Fibroblast of pulmonary artery (primary cell): ENCODE measurements at places on chromosomes 2 and 18.

DNA sequence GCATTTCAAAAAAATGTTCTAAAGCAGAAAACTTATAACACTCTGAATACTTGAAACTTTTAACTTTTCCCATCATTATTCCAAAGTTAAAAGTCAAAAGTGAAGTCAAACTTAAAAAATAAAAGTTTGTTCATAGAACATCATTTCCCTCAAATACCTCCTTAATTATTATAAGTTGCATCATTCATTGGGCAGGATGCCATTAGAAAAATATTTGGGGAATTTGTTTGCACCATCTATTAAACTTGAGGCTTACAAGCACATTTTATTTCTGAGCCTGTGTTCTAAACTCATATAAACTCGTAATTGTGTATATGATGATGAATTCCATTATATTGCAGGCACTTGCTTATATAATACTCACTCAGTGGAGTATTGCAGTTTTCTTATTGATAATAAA is 588.0 kb upstream of the NRXN1 start:
- peak; percentile 11 for DNase-seq

- no peak for DNase-seq
These were observed 87.0 kb downstream of the HDAC4 start for GRCh38 chr2:239313776-239314175.

- peak; percentile 88 for DNase-seq
These were observed 15.5 kb upstream of the RAB10 start for GRCh38 chr2:26018184-26019055.

DNA sequence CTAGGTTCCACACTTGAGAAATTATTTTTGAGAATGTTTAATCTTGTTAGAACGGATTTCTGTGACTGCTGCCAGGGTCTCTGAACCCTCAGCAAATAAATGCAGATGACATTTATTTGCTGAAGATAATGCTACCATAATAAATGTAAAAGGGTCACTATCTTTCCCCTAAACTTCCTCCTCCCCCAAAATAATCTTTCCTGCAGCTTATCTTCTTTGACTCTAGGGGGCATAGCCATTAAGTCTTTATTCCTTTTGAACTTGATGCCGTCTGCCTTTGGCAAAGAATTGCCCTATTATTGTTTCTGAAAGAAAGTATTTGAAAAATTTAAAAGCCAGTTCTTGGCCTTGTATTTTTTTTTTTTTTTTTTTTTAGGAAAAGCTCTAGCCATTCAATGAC is 63.6 kb upstream of the ACSL3 start:
- DNase-seq: peak; percentile 69

- DNase-seq: peak; percentile 39
These were observed 53.6 kb downstream of the FAM228A start for GRCh38 chr2:24228470-24228869.

DNA sequence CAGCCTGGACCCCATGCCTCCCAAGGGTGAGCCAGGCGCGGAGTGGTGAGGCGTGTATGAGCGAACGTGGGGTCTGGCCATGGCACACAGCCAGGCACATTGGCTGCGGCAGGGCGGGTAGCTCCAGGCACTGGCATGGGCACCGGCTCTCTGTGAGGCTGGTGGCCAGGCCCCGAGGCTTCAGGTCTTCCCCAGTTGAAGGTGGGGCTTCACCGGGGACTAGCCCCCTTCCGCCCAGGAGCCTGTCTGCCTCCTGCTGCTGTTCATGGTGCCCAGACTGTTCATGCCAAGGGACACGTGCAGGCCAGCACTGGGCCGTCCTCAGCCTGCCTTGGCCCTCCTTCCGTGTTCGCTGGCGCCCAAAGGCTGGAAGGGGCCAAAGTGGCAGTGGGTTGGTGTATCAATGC is 26.8 kb downstream of the DDX1 start:
- no peak for DNase-seq

DNA sequence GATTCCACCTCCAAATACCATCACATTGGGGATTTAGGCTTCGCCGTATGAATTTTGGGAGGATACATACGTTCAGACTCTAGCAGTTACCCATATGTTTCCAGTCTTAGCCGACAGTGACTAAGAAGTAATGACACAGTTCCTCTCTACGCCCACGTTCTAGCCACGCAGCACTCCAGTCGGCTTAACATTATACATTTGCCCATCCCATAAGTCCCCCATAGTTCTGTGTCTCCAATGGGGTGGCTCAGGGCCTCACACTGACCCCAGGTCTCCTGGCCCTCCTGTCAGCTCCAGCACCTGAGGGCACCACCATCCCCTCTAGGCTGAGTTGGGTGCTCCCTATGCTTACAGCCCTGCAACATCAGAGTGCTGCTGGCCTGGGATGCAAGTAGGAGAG is 18.4 kb upstream of the CNDP2 start:
- no peak for DNase-seq

DNA sequence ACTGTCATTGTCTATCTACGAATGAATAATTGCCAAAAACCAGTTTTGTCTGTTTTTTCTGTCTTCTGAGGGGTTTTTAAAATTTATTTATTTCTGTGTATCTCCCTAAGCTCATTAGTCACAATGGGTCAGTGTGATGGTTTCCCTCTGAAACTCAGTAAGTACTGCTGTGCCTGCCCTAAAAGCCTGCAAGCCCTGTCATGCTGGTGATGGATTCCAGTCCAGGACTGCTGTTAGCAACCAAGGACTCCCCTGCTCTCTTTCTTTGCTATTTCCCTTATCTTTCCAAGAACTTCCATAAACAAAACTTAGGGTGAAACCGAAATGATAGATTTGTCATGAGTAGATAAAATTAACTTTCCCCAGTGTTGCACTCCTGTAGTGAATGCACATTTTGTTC is 11.8 kb upstream of the DSG2 start:
- DNase-seq: peak; percentile 45

DNA sequence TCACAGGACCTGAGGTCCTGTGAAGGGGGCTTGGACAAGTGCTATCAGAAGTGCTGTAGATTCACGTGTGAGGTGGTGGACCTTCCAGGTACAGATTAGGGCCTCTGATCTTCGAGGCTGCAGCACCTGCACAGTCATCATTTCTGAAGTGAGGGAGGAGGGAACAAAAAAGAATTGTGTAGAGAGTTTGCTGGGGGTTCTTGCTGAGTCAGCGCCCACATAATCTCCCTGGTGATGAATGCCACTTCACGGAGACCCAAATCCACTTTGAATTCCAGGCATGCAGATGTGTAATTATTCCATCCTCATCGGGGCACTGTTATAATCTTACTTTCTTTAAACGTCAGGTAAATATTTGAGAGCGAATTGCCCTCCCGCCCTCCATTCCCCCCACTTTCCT is 128.5 kb upstream of the CAPN13 start:
- DNase-seq: no peak

- no peak for DNase-seq
These were observed 3.1 kb downstream of the C2orf81 start for GRCh38 chr2:74418312-74418711.

DNA sequence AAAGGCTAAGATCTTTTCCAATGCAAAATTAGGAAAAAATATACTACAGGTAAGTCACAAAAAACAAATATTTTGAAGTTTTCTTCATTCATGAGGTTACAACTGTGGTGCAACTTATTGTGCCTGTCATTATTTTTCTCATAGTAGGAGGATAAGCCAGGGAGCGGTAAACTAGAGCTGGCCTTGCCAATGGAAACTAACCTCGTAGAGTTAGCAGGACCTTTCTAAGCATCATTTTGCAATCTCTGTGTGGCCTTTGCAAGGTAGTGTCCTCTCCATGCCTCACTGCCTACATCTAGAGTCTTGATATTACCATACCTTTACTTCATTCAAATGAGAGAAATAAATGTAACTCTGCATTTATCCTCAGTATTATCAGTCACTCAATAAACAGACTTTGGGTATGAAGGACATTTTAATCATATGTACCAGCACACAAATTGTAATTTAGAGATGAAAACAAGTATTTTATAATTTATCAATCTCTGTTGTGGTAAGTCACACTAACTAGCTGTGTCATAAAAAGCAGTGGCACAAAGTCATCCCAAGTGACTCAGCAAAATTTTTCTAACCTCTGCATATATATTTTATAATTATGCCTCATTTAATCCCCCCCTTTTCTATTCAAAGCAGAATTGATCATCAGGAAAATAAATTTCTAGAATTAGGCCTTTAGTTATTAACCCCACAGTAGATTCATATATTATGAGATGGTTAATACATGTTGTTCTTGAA is 47.0 kb downstream of the LANCL1 start:
- no peak for DNase-seq

- DNase-seq: no peak
These were observed 78.5 kb upstream of the BCL2L11 start for GRCh38 chr2:111042261-111042660.

DNA sequence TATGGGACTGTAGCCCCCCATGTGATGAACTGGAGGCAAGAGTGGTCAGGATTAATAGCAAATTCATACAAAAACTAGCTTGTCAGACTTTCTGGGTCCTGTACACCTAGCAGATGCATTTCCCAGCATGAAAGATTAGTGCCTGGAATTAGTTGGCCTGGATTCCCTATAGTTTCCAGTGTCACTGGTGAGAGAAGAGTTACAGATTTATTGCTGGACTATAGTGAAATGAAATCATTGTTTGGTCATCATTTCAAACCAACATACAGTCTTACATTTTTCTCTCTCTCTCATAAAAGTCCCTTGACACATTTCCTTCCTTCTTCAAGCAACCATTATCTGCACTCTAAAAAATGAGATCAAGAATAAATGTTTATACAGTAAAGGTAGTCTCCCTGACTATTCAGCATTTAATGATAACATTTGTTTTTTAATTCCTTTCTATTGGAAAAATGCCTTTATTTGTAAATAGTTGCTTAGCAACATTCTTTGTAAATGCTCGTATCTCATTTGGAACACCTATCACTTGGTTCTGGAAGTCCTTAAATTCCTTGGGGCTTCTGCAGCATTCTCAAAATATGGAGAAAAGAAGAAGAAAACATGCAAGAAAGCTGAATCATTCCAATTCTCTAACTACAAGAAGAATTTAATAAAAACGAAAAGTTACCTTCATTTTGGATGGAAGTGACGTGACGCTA is 144.4 kb downstream of the MREG start:
- no peak for DNase-seq

- DNase-seq: no peak
These were observed 5.9 kb downstream of the ZSCAN30 start for GRCh38 chr18:35283923-35284794.

DNA sequence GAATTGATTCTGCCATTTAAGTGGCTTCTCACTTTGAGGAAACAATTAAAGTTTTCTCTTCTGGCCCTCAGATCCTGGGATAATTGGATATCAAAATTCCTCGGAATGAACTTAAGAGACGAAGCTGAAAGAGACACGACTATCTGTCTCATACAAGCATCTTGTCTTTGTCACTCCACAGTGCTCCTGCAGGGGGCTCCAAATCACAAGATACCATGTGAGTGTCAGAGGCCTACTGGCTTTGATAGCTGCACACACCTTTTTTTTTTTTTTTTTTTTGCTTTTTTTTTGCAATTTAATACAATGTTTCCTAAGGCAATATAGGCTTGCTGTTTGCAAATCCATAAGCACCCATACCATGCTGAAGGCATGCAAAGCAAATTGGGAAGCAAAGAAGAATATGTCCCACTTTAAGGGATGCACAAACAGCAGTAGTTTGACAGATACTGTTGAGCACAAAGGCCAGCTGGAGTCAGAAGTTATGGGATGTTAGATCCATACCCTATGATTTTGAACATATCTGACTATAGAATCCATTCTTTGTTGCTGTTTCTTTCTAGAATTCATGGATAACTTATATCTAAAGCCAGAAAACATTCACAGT is 109.0 kb upstream of the CBLN2 start:
- peak; percentile 9 for DNase-seq

GRCh38 chr2:43331422-43331821 is 105.0 kb upstream of the ZFP36L2 start:
- peak; percentile 78 for DNase-seq

DNA sequence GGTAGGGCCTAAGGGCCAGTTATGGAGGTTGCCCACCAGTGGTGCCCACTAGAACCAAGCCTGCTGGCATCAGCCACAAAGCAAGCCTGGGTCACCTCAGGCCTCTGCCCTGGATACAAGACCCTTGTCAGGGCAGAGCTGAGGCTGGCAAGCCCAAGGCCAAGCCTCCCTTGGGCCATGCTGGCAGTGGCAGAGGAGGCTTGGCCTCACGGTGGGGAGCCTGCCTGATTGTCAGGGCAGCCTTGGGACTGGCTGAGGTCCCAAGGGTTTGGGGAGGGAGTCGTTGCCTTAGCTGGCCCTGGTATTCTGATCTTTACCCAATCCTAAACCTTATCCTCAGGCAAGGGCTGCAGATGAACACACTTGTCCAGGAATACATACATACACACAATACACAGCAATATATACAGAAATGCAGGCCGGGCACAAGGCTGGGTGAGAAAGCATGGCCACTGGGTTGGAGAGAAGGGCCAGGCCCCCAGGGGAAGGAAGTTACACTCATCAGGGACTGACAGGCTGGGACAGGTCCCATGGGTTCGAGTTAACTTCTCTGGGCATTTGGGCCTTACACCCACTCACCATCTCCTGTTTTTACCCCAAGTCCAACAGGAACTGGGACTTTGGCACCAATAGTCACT is 21.0 kb downstream of the CCT7 start:
- DNase-seq: no peak

GRCh38 chr2:78260861-78261260 is 738.7 kb upstream of the LRRTM4 start:
- no peak for DNase-seq

DNA sequence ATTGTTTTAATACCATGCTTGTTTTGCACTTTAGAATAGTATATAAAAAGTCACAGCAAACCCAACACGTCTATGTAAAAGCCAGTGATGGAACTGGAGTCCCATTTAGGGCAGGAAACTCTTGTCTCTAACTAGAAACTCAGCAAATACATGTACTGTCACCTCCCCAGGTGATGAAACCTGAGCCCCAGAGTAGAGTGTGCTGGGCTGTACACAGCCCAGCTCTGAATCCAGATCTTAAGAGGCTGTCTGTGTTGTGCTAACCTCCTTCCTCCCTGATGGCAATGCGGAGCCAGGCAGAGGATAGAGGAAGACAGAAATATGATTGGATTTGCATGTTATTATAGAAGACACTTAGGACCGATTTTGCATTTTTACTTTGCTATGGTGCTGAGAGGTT is 317.5 kb upstream of the TRIB2 start:
- no peak for DNase-seq
